Kidney (tissue), 22 donors: ENCODE measurements at places on chromosomes 5 and 9. TPM values are rescaled to one million over a fixed set of nuclear protein-coding genes. Genes with fewer than 3 reads are reported as not detected.

TBC1D2 gene
- 19.6 TPM for total RNA-seq

LRRC26 gene
- total RNA-seq: 0.25 TPM

HAND1 gene
- total RNA-seq: not detected

HARS1 gene
- total RNA-seq: 52.2 TPM

CAMK2A gene
- 0.28 TPM for total RNA-seq

DNA sequence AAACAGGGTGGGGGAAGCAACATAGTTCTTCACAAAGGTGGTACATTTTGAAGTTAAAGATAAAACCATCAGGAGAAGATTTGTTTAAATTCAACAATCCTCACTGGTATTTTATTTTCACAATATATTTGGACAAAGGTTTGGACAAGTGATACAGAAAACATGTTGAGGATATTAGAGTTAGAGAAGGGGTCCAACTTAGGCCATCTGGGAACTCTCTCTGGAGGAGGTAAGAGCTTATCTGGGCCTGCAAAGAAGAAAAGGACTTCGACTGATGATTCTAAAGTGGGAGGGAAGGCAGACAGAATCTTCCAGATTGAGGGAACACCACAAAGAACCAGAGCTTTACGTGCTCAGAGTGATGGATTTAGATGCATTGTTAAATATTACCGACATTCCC, 58.5 kb downstream of the SGCD start:
- H3K27me3 ChIP-seq: no peaks in the 10 kb centered on the region
- H3K4me1 ChIP-seq: no peaks in the 10 kb centered on the region
- H3K4me3 ChIP-seq: no peak overlapping the region
- no peak overlapping the region for H3K27ac ChIP-seq
- H3K36me3 ChIP-seq: no peaks in the 10 kb centered on the region
- no peak for DNase-seq

DNA sequence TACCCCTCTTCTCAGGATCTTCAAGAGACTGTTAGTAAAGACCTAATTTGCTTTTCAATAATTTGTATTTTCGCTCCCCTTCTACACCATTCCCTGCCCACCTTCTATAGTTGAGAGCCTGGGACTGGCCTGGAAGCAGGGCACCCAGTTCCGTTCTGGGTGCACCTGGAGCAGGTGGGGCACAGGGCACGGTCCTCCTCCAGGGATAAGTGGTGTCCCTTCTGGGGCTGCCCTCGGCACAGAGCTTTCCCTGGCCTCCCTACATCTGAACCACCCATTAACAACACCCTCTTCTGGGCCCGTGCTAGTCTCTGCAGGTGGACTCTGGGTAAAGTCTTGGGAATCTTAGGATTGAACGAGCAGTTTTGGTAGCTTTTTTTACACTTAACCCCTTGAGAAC, 92.8 kb upstream of the PANK3 start:
- H3K27ac ChIP-seq: no peak overlapping the region
- no peaks in the 10 kb centered on the region for H3K36me3 ChIP-seq
- no peaks in the 10 kb centered on the region for H3K27me3 ChIP-seq

GRCh38 chr9:91647371-91647770, 223.7 kb upstream of the NFIL3 start:
- no peaks in the 10 kb centered on the region for H3K27me3 ChIP-seq
- H3K27ac ChIP-seq: no peak overlapping the region
- H3K4me3 ChIP-seq: no peak overlapping the region
- no peaks in the 10 kb centered on the region for H3K4me1 ChIP-seq
- DNase-seq: no peak
- H3K36me3 ChIP-seq: no peaks in the 10 kb centered on the region

GRCh38 chr5:84274585-84275468, 109.9 kb downstream of the EDIL3 start:
- DNase-seq: no peak
- no peak overlapping the region for H3K4me3 ChIP-seq
- H3K36me3 ChIP-seq: no peaks in the 10 kb centered on the region
- no peak overlapping the region for H3K27ac ChIP-seq

DNA sequence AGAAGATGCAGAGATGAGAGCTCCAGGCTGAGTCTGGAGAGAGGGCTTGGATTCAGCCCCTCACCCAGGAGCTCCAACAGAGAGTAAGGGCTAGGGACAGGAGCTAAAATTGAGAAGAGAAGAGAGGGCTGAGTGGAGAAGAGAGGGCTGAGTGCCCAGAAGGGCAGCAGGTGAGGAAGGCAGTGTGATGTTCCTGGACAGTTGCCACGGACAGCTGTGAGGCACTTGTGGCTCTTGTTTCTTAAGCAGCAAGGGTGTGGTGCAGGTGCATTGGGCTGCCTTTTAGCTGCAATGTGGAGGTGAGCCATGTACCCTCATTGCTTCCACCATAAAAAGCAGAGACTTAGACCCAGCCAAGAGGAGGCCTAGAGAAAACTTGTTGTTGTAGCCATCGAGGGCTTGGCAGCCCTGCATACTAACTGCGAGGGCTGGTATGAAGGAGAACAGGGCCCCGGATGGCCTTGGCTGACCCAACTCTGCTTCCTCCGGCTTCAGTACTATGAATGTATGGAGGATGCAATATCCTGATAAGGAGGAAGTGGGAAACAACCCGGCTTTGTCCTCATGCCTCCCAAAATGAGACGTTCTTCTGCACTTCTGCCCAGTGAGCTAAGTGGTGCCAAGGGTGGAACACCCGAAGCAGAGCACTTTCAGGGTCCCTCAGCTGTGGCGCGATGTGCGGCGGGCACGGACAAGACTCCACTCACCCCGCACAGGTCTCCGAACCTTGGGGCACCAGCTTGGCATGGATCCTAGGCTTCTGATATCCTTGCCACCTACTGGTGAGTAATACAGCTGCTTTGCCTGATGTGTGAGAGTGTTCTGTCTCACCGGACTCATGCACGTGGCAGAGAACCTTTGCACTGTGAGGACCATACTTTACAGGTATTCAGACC, 65.2 kb downstream of the LRRC70 start:
- H3K27ac ChIP-seq: no peak overlapping the region
- DNase-seq: no peak
- H3K4me3 ChIP-seq: no peak overlapping the region

DNA sequence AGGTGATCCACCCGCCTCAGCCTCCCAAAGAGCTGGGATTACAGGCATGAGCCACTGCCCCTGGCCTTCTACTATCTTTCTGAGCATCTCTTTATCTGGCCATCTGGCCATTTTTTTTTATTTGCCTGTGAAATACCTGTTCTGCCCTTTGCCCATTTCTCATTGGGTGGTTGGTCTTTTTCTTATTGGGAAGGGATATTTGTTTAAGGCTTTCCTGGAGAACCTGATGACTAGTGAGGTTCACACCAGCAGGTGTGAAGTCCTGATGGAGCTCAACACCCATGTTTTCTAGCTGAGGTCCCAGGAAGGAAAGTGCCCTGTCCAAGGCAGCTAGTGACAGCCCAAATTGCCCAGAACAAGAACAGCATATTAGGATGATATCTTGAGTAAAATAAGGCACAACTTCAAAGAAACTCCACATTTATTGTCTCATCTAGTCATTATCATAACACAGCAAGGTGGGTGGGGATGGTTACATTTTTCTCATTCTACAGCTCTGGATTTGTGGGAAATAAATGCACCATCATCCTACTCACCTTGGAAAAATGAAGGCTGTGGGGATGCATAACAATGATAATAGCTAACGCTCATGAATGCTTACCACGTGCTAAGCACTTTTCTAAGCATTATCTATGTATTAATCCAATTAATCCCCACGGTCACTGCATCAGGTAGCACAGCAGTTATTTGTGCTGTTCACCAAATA, 20.3 kb downstream of the SLC36A3 start:
- H3K27me3 ChIP-seq: no peaks in the 10 kb centered on the region
- no peak overlapping the region for H3K4me3 ChIP-seq
- H3K4me1 ChIP-seq: no peaks in the 10 kb centered on the region

DNA sequence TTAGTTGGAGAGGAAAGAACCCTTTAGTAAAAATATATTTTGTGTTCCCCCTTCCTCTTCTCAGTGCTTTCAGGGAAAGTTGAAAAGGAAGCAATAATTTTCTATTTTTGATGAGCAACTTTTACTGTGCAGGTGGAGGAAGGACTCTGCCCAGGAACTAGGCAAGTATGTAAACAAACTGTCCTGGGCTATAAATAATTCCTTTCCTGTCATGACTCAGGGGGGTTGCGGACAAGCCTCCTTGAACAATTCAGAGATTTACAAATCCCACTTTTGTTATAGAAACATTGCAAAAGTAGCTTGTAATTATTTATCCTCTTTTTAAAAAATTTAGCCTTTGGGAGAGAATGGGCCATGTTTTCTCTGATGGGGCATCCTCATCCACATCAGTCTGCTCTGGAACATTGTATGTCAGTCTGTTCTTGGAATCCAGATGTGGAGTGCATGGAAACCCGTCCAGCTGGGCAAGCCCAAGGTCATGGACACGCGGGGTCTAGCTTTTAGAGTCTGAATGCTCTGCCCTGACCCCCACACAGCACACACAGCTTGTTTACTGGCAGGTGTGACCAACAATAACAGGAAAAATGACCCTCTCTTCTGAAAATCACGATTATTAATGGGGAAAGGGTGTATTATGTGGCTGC, 127.6 kb downstream of the GADD45G start:
- DNase-seq: no peak
- no peak overlapping the region for H3K4me3 ChIP-seq
- H3K36me3 ChIP-seq: no peaks in the 10 kb centered on the region
- no peaks in the 10 kb centered on the region for H3K27me3 ChIP-seq
- no peak overlapping the region for H3K27ac ChIP-seq

DNA sequence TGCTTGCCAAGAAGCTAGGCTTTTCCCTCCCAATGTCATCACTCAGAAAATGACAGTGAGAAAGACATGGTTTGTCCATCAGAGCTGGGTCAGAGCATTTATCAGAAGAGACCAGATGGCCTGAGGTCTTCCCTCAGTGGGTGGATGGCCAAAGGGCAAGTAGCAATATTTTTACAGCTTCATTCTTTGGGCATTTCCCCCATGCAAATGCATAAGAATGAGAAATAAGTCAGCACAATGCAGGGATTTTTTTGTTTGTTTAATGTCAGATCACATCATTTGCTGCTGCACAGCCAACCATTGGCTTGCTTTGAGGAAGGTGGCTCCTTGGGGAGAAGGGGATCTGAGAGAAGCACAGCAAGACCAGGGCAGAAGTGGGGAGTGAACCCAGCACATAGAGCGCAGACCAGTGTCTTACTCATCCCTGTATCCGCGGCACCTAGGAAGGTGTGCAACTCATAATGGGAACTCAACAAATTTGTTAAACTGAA, 209.6 kb downstream of the SEMA6A start:
- no peak overlapping the region for H3K4me3 ChIP-seq
- H3K4me1 ChIP-seq: peaks cover 3% of the 10 kb centered on the region
- no peaks in the 10 kb centered on the region for H3K27me3 ChIP-seq
- DNase-seq: no peak
- no peak overlapping the region for H3K27ac ChIP-seq

DNA sequence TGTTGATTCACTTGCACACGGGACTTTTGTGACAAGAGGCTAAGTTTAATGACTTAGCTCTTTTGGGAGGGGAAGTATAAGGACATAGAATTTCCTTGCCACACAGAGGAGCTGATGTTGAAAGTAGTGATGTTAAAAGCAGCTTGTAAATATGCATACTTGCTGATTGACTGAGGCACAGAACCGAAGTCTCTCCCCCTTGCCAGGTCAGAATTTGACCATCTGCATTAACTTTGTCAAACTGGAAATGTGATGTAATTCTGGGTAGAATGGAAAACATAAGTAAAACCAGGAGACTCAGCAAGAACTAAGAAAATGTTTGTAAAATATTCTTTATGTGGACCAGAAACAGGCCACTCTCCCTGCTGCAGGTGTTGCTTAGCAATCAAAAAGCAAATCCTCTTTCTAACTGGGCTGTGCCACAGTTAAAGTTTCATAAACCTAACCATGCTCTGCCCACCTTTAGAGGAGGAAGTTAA, 284.2 kb downstream of the NR3C1 start:
- no peaks in the 10 kb centered on the region for H3K27me3 ChIP-seq
- H3K36me3 ChIP-seq: no peaks in the 10 kb centered on the region
- no peak overlapping the region for H3K27ac ChIP-seq
- no peaks in the 10 kb centered on the region for H3K4me1 ChIP-seq
- no peak overlapping the region for H3K4me3 ChIP-seq

- no peak overlapping the region for H3K27ac ChIP-seq
- H3K27me3 ChIP-seq: no peaks in the 10 kb centered on the region
- DNase-seq: no peak
- H3K36me3 ChIP-seq: no peaks in the 10 kb centered on the region
- H3K4me1 ChIP-seq: no peaks in the 10 kb centered on the region
These were observed 40.1 kb upstream of the CCNH start for GRCh38 chr5:87452837-87453236.
